ENCODE measurements at places on chromosomes 7 and 10. TPM values are rescaled to one million over a fixed set of nuclear protein-coding genes. Genes with fewer than 3 reads are reported as not detected.

The PTF1A gene
- total RNA-seq = not detected

The JAKMIP3 gene
- 1.0 TPM for total RNA-seq

The STAG3 gene
- 21.7 TPM for total RNA-seq

The ZMIZ2 gene
- 84.1 TPM for total RNA-seq

The AKR1C4 gene
- total RNA-seq = not detected

The SFXN3 gene
- 27.8 TPM for total RNA-seq

The CALHM3 gene
- not detected for total RNA-seq

The SFTPA1 gene
- not detected for total RNA-seq

Measured in T-helper 2 cell treated with Interferon-gamma antibody and Interleukin-4, amounts not matched to agents 100 ng/mL and 5 ng/mL, for 36 hours (primary cell).